Stimulated activated CD4-positive, alpha-beta T cell treated with anti-CD3 and anti-CD28 coated beads, Interleukin-12 subunit alpha, Interleukin-12 subunit beta, amount 100 ng/mL, for 24 hours (primary cell): ENCODE measurements at places on chromosomes 6 and 20.

- DNase-seq: no peak
Observed at GRCh38 chr6:131399433-131399832, 173.6 kb upstream of the ARG1 start.

- DNase-seq: no peak
Observed at GRCh38 chr20:62950741-62951140, 1.8 kb upstream of the SLC17A9 start.

DNA sequence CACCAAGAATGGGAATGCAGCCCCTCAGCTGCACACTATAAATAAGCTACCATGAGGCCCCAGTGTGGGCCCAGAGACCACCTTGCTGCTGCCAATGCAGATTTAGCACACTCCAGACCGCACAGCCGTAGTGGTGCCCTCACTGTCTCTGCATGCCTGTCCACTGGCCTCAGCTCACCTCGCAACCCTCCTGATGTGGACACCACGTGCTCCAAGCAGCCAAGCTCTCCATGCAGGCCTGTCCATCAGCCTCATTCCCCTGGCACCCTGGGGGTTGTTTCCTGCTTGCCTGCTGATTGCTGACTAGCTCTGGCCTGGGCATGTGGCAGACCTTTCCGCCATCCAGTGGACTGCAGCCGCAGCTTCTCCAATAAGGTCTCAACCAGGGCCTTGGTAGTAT, 36.2 kb downstream of the ZBTB9 start:
- DNase-seq: no peak

DNA sequence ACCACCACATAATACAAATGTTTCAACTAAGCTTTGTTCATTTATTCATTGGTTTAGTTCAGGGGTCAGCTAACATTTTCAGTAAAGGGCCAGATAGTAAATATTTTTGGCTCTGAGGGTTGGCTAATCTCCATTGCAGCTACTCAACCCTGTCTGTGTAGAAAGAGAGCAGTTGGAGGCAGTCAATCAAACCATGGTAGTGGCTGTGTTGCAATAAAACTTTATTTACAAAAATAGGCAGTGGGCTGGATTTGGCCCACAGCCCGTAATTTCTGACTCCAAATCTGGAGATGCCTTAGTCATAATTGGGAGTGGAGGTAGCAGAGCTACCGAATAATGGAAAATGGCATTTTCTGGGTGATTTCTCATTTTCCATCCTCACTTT, 242.5 kb upstream of the ZFP64 start:
- no peak for DNase-seq

- DNase-seq: no peak
Observed at GRCh38 chr6:55882718-55883569, 7.6 kb upstream of the BMP5 start.

DNA sequence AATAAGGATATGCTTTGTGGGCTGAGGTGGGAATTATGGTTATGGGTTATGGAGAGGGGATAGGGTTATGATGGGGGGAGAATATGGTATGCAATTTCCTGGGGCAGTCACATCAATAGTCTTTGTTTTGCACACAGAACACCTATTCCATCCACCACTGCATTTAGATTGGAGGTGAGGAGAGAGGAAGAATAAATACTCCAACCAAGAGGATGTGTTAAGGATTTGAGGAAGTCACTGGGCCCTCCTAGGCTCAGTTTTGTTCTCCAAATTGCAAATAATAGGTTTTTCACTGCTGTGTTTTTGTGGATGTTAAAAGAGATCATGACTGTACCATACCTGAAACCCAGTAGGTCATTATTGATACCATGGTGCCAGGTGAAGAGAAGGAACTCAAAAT, 29.5 kb upstream of the SIRPG start:
- no peak for DNase-seq

GRCh38 chr6:14656649-14657048, 539.1 kb downstream of the CD83 start:
- no peak for DNase-seq

GRCh38 chr6:20946022-20946421, 411.8 kb downstream of the CDKAL1 start:
- DNase-seq: no peak

DNA sequence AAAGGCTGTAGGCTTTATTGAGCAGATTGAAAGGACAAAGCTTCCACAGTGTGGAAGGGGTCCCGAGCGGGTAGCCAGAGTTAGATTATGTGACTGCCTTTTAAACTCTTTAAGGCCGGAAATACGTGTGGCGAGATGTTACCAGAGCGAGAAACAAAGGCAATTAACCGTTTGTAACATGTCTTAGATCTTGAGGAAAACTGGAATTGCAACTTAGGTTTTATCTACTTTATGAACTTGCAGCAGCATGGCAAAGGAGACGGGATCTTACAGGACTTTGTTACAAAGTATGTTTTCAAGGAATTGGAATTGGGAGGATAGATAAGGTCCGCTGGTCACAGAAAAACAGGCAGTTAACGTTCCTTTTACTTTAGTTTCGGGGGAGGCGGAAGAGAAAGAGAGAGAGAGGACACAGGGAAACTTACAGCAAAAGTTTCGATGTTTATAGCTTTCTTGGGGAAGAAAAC, 594.7 kb upstream of the ADGRB3 start:
- no peak for DNase-seq

DNA sequence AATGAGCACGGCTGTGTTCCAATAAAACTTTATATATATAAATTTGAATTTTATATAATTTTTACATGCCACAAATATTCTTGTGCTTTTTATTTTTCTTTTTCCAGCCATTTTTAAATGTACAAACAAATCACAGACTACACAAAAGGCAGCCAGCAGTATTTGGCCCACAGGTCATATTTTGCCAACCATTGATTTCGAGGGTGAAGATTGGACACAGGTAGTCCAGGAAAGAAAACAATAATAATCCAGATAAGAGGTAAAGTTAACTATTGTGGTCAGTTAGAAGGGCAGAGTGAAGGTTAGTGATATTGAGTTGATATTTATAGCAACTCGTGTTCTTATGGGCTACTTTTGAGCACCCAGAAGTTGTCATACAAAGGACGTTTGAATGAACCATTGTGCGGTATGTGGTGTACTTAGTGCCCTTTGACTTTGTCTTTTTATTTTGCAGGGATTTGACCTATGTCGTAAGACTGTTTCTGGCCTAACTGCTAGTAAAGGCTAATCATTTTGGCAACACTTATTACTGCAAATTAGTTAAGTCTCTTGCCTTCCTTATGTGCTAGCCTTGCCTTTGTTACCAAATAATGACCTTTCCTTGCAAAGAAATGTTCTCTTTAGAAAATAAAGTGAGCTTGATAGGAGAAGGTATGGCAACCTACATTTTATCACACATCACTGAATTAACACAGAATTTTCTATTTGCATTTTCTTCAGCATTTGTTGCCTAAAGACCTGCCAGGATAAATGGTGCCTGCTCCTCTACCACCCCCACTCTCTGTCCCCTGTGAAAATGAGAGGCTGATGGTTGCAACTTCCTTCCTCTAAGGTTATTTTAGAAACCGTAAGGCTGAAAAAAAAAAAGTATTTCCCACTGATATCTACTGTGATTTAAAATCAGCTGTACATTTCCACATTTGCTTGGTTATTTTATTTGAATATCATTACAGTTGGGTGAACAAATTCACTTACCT, 493.9 kb upstream of the SOX4 start:
- no peak for DNase-seq

DNA sequence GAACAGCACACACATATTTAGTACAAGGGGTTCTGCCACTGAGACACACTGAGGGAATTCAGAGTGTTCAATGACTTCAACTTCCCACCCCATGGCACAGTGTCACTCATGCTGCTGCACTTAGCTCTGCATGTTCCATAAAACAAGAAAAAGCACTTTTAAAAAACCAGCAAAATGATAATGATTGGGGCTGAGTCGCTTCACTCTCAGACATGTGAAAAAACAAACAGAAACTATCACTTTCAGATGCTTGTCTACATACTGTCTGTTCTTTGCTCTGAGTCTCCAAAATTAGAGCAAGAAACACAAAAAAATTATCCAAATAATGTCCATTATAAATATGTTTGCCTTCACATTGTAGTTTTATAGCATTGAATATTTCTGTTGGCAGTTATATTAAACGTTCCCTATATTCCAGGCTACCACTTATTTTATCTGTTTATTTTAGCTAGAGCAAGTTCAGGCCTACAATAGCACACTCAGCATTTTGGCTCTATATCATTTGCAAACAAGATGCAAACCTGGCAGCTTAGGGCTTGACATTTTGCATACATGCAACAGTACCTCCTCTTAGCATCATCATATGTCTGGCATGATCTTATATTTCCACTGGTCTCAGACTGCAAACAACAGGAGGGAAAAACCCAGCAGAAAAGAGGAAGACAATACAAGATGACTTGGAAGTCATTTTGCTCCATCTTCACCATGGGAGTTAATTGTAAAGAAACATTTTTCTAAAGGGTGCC, 398.8 kb downstream of the HACE1 start:
- no peak for DNase-seq

GRCh38 chr6:156808287-156808686, 31.1 kb downstream of the ARID1B start:
- DNase-seq: no peak

GRCh38 chr6:83258517-83258916, 65.4 kb downstream of the RWDD2A start:
- DNase-seq: no peak

DNA sequence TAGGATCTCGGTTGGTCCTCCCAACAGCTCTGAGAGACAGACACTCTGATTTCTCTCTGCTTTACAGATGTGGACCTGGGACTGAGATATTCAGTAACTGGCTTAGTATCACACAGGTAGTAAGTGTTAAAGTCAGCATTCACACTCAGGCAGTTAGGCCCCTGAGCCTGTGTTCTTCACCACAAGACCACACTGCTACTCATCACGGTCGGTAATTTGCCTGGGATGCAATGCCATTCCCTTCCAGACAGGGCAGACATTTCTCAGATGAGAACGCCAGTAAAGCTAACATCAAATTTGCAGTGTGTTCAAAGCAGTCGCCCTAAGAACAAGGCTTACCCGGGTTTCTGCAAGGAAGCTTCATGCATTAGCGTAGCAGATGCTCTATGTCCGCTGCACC, 39.8 kb upstream of the HIVEP1 start:
- no peak for DNase-seq
